ENCODE measurements at places on chromosomes 1 and 21.

DNA sequence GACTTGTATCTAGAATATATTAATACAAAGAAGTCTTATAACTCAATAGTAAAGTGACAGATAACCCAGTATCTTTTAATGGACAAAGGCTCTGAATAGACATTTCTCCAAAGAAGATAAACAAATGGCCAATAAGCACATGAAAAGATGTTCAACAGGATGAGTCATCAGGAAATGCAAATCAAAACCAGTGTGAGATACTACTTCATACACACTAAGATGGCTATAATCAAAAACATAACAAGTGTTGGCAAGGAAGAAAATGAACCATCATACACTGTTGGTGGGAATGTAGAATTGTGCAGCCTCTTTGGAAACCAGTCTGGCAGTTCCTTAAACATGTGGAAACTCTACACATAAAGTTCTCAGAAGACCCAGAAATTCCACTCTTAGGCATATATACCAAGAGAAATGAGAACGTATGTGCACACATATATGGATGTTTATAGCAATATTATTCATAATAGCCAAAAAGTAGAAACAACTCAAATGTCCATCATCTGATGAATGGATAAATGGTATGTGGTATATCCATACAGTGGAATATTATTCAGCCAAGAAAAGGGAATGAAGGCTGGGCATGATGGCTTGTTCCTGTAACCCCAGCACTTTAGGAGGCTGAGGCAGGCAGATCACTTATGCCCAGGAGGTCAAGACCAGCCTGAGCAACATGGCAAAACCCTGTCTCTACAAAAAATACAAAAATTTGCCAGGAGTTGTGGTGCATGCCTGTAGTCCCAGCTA is 9.9 kb upstream of the MPL start:
- H3K27me3 ChIP-seq: no peaks in the 10 kb centered on the region
- peaks cover 6% of the 10 kb centered on the region for H3K36me3 ChIP-seq
- DNase-seq: no peak
- H3K4me3 ChIP-seq: no peak overlapping the region
- no peaks in the 10 kb centered on the region for H3K4me1 ChIP-seq

- H3K4me3 ChIP-seq: peak overlapping the region; percentile 29
- H3K36me3 ChIP-seq: peaks cover 15% of the 10 kb centered on the region
- DNase-seq: peak; percentile 45
- H3K4me1 ChIP-seq: peaks cover 20% of the 10 kb centered on the region
- no peaks in the 10 kb centered on the region for H3K27me3 ChIP-seq
Observed at GRCh38 chr1:15702722-15703550, 18.8 kb downstream of the PLEKHM2 start.

- no peaks in the 10 kb centered on the region for H3K27me3 ChIP-seq
- H3K27ac ChIP-seq: no peak overlapping the region
- peaks cover 97% of the 10 kb centered on the region for H3K36me3 ChIP-seq
- no peak overlapping the region for H3K4me3 ChIP-seq
Observed at GRCh38 chr1:201861448-201861847, 27.2 kb upstream of the SHISA4 start.

DNA sequence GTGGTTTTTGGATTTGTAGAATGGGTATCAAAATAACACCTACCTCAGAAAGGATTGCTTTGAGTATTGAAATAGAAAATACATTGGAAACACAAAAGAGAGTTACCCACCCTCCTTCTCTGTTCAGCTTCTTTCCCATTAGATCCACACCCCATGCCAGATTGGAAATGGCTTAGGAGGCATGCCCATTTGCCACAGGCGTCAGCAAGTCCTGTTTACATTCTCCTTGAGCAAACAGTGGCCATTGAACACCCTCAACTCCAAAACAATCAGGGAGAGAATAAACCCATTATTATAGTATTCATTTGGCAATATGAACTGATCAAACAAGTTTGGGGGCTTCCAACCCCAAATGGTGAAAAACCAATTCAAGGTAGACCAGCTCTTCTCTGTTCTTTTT is 2.4 kb downstream of the ELAPOR1 start:
- peaks cover 29% of the 10 kb centered on the region for H3K27me3 ChIP-seq
- no peak for DNase-seq
- H3K27ac ChIP-seq: no peak overlapping the region
- H3K4me3 ChIP-seq: no peak overlapping the region
- H3K4me1 ChIP-seq: peaks cover 9% of the 10 kb centered on the region

- DNase-seq: no peak
- peaks cover 14% of the 10 kb centered on the region for H3K4me1 ChIP-seq
- no peak overlapping the region for H3K27ac ChIP-seq
- H3K4me3 ChIP-seq: no peak overlapping the region
- H3K27me3 ChIP-seq: no peaks in the 10 kb centered on the region
Observed at GRCh38 chr1:96290801-96291200, 430.8 kb upstream of the PTBP2 start.

GRCh38 chr1:29789910-29790247 is 553.6 kb downstream of the PTPRU start:
- no peaks in the 10 kb centered on the region for H3K27me3 ChIP-seq
- H3K4me1 ChIP-seq: peaks cover 5% of the 10 kb centered on the region
- no peaks in the 10 kb centered on the region for H3K36me3 ChIP-seq
- no peak overlapping the region for H3K27ac ChIP-seq
- DNase-seq: no peak

DNA sequence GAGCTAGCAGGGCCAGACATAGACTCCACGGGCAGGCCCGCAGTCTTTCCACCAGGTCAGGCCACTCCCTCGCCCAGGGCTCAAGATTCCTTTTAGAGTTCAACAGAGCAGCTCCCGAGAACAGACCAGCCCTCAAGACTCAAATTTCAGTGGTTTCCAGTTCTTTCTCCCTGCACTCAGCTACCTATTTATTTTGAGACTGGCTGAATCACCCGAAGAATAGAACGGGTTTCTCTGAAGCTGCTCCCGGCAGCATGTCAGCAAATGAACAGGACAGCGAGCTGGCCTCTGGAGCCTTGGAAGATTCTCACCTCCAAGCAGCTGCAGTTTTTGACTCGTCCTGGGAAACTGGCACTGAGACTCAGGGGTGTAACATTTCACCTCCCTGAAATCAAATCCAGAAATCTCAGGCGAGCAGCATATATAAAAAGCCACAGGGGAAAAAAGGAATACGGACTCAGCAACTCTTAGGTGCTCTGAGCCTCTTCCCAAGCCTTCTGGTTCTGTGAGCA is 177.9 kb downstream of the CLIC6 start:
- H3K27me3 ChIP-seq: no peaks in the 10 kb centered on the region
- H3K36me3 ChIP-seq: peaks cover 38% of the 10 kb centered on the region
- DNase-seq: peak; percentile 93
- peak overlapping the region; percentile 60 for H3K4me3 ChIP-seq
- H3K27ac ChIP-seq: peak overlapping the region; percentile 92

DNA sequence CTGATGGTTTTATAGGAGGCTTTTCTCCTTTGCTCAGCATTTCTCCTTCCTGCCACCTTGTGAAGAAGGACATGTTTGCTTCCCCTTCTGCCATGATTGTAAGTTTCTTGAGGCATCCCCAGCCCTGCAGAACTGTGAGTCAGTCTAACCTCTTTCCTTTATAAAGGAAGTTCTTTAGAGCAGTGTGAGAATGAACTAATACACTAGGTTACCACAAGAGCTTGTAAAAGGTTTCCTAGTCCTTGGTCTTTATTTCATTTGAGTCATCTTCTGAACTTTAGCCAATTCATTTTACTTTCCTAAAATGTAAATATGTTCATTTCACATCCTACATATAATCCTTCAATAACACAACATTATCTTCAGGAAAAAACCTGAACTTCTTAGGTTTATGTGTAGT is 365.3 kb downstream of the HHIPL2 start:
- no peaks in the 10 kb centered on the region for H3K36me3 ChIP-seq
- DNase-seq: no peak
- H3K27ac ChIP-seq: no peak overlapping the region
- peaks cover 6% of the 10 kb centered on the region for H3K4me1 ChIP-seq
- H3K4me3 ChIP-seq: no peak overlapping the region

- no peak overlapping the region for H3K4me3 ChIP-seq
- peaks cover 54% of the 10 kb centered on the region for H3K36me3 ChIP-seq
- peaks cover 4% of the 10 kb centered on the region for H3K4me1 ChIP-seq
- H3K27me3 ChIP-seq: no peaks in the 10 kb centered on the region
- DNase-seq: no peak
Observed at GRCh38 chr1:25987951-25988350, 9.9 kb downstream of the PAFAH2 start.

- no peak for DNase-seq
- peaks cover 9% of the 10 kb centered on the region for H3K4me1 ChIP-seq
- no peak overlapping the region for H3K4me3 ChIP-seq
- H3K27me3 ChIP-seq: no peaks in the 10 kb centered on the region
Observed at GRCh38 chr1:91757763-91758460, 128.0 kb downstream of the TGFBR3 start.

GRCh38 chr1:30810416-30811080 is 53.0 kb upstream of the LAPTM5 start:
- H3K27ac ChIP-seq: no peak overlapping the region
- no peak for DNase-seq
- H3K36me3 ChIP-seq: no peaks in the 10 kb centered on the region
- H3K27me3 ChIP-seq: no peaks in the 10 kb centered on the region

DNA sequence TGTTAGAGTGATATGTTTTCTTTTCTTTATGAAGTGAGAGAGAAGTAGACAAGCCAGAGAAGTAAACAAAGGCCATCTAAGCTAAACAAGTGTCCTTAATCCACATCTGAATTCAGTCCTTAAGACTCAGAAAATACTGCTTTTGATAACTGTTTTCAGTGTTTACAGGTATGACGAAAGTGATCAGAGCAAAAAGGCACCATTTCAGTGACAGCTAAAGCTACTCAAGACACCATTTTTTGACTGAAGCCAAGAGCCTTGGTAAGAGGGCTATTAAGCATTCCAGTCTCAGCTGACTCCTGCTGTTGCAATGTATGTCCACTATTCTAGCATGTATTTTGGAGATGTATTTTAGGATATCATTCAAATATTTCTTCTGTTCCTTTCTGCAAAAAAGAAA is 4.1 kb downstream of the KMO start:
- DNase-seq: no peak
- H3K27me3 ChIP-seq: no peaks in the 10 kb centered on the region
- no peak overlapping the region for H3K4me3 ChIP-seq
- no peak overlapping the region for H3K27ac ChIP-seq
- H3K36me3 ChIP-seq: no peaks in the 10 kb centered on the region

DNA sequence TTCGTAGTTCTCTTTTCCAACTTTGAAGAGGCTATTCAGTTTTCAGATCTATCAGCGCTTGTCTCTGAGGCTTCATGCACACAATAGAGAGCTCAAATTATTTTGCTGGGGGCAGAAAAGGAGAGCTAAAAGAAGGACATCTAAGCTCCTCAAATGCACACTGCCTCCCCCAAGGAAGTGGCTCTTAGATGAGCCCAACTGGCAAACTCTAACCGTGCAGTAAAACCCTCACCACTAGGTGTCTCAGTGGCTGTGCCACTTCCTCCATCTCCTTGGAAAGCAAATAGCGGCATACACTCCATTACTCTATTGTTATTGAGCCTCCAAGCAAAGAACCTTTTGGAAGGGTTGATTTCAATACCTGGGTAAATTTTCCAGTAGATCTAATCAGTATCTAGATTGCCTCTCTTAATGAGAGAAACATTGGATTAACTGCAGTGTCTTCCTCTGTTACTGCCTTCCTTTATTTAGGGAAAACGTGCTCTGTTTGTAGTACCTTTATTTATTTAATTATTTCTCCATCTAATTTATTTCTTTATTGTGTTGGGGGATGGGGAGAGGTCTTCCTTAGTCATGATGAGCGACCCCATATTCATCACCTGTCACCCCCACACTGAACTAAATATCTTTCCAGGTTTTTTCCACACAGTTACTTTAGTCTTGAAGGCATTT is 9.2 kb upstream of the SFPQ start:
- H3K27me3 ChIP-seq: no peaks in the 10 kb centered on the region
- H3K27ac ChIP-seq: no peak overlapping the region
- H3K36me3 ChIP-seq: no peaks in the 10 kb centered on the region
- DNase-seq: peak; percentile 84
- H3K4me1 ChIP-seq: no peaks in the 10 kb centered on the region
- no peak overlapping the region for H3K4me3 ChIP-seq

GRCh38 chr21:16169102-16169511 is 439.3 kb downstream of the USP25 start:
- peaks cover 15% of the 10 kb centered on the region for H3K27me3 ChIP-seq
- DNase-seq: no peak
- no peak overlapping the region for H3K4me3 ChIP-seq
- H3K4me1 ChIP-seq: no peaks in the 10 kb centered on the region
- H3K36me3 ChIP-seq: no peaks in the 10 kb centered on the region

- H3K4me3 ChIP-seq: no peak overlapping the region
- peak; percentile 3 for DNase-seq
- no peaks in the 10 kb centered on the region for H3K27me3 ChIP-seq
- H3K4me1 ChIP-seq: no peaks in the 10 kb centered on the region
- H3K27ac ChIP-seq: no peak overlapping the region
- H3K36me3 ChIP-seq: peaks cover 6% of the 10 kb centered on the region
Observed at GRCh38 chr1:224014330-224014649, 99.6 kb upstream of the FBXO28 start.

GRCh38 chr1:98903261-98903660 is 101.4 kb downstream of the PLPPR5 start:
- no peaks in the 10 kb centered on the region for H3K36me3 ChIP-seq
- H3K4me1 ChIP-seq: peaks cover 17% of the 10 kb centered on the region
- peak overlapping the region; percentile 84 for H3K27ac ChIP-seq
- no peak overlapping the region for H3K4me3 ChIP-seq
- peak; percentile 72 for DNase-seq
- no peaks in the 10 kb centered on the region for H3K27me3 ChIP-seq

DNA sequence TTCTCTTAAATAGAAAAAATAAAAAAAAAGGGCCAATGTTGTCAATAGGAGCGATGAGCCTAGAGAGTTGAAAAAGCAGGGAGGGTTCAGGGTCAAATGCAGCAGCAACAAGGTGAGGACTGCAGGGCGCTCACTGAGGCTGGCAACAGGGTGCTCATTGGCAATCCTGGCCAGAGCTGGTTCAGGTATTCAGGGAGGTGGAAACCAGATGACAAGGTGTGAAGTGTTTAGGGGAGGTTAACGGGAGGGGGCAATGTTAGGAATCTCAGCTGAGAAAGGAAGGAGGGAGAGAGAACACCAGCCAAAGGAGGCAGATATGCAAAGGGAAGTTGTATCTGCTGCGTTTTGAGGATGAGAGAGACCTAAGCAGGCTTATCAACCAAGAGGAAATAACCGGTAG is 129.8 kb upstream of the DAB1 start:
- H3K4me3 ChIP-seq: no peak overlapping the region
- no peaks in the 10 kb centered on the region for H3K36me3 ChIP-seq
- H3K27ac ChIP-seq: no peak overlapping the region
- peaks cover 24% of the 10 kb centered on the region for H3K27me3 ChIP-seq
- DNase-seq: no peak

GRCh38 chr1:48202030-48202752 is 20.3 kb upstream of the SLC5A9 start:
- H3K4me1 ChIP-seq: peaks cover 54% of the 10 kb centered on the region
- H3K27ac ChIP-seq: peak overlapping the region; percentile 78
- peak overlapping the region; percentile 25 for H3K4me3 ChIP-seq
- DNase-seq: peak; percentile 85

- H3K4me3 ChIP-seq: no peak overlapping the region
- H3K27me3 ChIP-seq: no peaks in the 10 kb centered on the region
- H3K4me1 ChIP-seq: no peaks in the 10 kb centered on the region
- DNase-seq: no peak
Observed at GRCh38 chr21:42409366-42409765, 5.7 kb downstream of the UBASH3A start.

GRCh38 chr1:78440381-78440793 is 50.4 kb upstream of the PTGFR start:
- DNase-seq: no peak
- H3K4me1 ChIP-seq: peaks cover 6% of the 10 kb centered on the region
- no peak overlapping the region for H3K4me3 ChIP-seq
- H3K27me3 ChIP-seq: no peaks in the 10 kb centered on the region

GRCh38 chr1:21937372-21938121 is 437 bp upstream of the HSPG2 start:
- no peaks in the 10 kb centered on the region for H3K36me3 ChIP-seq
- peaks cover 54% of the 10 kb centered on the region for H3K4me1 ChIP-seq
- peak overlapping the region; percentile 6 for H3K27ac ChIP-seq
- no peaks in the 10 kb centered on the region for H3K27me3 ChIP-seq
- peak overlapping the region; percentile 71 for H3K4me3 ChIP-seq
- DNase-seq: peak; percentile 81

All from MCF 10A (cell line).